ENCODE measurements at places on chromosomes 2 and 18.

DNA sequence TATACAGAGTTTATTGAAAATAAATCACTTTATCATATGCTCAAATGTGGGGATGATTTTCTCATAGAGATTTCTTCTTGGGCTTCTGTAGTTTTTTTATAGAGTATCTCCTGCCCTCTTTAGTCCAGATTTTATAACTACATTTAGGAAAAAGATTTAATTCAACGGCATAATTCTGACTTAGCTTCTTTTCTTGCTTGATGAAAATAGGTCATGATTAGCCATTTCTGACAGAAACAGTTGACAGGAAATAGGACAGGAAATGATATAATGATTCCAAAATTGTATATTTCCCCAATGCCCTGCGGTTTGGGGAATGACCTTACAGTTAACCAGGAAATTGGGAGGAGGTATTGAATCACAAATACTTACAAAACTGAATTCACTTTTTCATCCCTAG is 1531.9 kb upstream of the ACVR2A start:
- peak; percentile 42 for DNase-seq

GRCh38 chr2:75896779-75897366 is 186.2 kb upstream of the GCFC2 start:
- peak; percentile 69 for DNase-seq

- DNase-seq, result no peak
Observed at GRCh38 chr2:190315273-190315672, 4.4 kb downstream of the HIBCH start.

GRCh38 chr2:3604991-3605961 is 10.4 kb downstream of the COLEC11 start:
- DNase-seq, result no peak

GRCh38 chr2:230785346-230785745 is 72.7 kb downstream of the CAB39 start:
- no peak for DNase-seq

DNA sequence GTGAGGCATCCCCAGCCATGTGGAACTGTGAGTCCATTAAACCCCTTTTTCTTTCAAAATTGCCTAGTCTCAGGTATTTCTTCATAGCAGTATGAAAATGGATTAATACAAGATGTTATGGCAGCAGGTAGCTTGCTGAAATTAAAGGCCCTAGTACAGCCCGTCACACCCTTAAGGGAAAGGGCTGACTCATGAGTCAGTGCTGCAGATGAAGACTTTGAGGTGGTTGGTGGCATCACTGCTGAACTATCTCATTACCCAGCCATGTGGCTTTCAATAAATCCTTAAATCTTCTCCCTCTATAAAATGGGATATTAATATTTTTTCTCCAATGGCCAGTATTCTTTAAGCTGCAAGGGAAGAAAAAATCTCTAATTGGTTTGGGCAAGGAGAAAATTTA is 226.1 kb upstream of the CCDC68 start:
- no peak for DNase-seq

- peak; percentile 4 for DNase-seq
Observed at GRCh38 chr2:143398781-143399180, 269.6 kb downstream of the ARHGAP15 start.

- DNase-seq, result no peak
Observed at GRCh38 chr2:43068631-43069517, 157.5 kb downstream of the ZFP36L2 start.

GRCh38 chr2:60391649-60392375 is 161.6 kb downstream of the BCL11A start:
- no peak for DNase-seq

DNA sequence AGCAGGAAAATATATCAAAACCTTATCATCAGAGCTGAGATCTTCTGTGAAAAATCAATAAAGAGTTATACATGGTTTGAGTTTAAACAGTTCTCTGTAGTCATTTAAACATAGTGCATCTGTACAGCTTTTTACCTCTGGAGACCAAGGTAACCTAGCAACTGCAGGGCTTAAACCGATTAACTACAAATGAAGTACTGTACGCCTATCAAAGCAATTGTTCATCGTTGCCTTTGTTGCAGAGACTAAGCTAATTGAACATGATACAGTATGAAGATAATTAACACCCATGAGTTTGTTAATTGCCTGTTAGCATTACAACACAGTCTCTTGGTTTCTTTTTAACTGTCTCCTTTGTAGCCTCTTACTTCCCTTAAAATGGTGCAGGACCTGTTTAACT is 147.9 kb downstream of the LNPK start:
- DNase-seq, result no peak

DNA sequence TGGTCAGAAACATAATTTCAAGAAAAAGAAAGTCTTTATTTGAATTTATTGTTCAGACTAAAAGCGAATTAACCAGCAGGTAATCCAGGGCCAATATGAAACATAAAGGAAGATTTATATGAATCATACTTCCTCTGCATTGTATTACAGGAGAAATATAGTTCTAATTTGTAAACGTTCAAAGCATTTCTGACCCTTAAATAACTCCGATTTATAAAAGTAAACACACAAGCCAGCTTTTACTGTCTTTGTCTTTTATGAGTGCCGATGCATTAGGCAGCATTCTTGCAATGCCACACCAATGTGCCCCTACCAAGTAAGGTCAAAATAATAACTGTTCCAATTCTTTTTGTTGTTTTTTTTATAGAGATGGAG is 118.8 kb upstream of the RBBP8 start:
- no peak for DNase-seq

- DNase-seq, result no peak
Observed at GRCh38 chr2:46818141-46818621, 97.4 kb downstream of the MCFD2 start.

GRCh38 chr2:193943406-193943960 is 1713.5 kb upstream of the SLC39A10 start:
- no peak for DNase-seq

GRCh38 chr18:77178559-77178958 is 46.0 kb upstream of the MBP start:
- DNase-seq, result no peak

DNA sequence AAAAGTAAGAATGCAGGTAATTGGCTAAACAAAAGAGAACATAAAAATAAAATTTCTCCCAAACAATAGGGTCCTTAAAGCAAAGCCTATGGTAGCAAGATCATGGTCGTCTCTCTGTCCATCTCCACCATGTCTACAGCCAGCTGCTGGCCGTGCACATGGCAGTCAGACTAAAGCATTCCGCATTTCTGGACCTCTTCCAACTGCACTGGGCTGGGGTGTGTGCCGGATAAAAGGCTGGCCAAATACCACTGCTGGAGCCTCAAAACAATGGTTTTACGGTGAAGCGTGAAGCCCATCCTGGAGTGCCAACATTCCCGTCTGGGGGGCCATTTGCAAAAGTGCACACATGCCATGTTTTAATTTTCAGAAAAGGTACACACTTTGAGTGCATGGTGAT is 74.8 kb upstream of the PIEZO2 start:
- DNase-seq, result no peak

GRCh38 chr2:75592888-75593287 is 32.1 kb upstream of the EVA1A start:
- DNase-seq, result no peak

GRCh38 chr2:126825316-126825715 is 73.4 kb upstream of the TEX51 start:
- no peak for DNase-seq

GRCh38 chr2:237866101-237866621 is 6.7 kb downstream of the RAMP1 start:
- DNase-seq, result no peak

DNA sequence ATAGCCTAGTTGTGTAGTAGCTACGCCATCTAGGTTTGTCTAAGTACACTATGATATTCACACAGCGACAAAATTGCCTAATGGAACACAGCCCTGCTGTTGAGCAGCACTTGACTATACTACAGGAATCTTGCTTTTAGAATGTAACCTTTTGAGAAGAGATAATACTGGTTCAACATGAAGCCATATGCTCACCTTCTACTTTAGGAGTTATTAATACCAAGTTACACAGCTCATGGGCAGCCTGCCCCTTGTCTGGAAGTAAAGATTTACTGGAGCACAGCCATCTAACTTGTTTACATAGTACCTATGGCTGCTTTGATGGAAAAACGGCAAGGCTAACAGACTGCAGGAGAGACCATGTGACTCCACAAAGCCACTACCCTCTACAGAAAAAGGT is 174.8 kb downstream of the DYM start:
- no peak for DNase-seq

DNA sequence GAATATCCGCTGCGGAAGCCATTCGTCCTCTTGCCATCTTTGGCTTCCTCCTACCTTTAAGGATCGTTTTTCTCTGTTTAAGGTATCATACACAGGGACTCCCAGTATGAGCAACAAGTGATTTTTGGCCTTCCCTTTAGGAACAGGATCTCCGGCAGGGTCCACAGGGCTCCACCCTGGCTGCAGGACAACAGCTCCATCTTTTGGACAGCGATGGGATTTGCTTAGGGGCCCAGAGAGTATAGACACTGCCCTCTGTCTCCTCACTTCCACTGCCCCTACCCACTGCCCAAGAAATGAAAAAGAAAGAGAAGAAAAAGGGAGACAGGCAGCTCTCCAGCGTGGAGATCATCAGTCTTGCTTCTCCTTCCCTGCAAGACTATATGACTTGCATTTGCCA is 224.5 kb downstream of the UXS1 start:
- no peak for DNase-seq

DNA sequence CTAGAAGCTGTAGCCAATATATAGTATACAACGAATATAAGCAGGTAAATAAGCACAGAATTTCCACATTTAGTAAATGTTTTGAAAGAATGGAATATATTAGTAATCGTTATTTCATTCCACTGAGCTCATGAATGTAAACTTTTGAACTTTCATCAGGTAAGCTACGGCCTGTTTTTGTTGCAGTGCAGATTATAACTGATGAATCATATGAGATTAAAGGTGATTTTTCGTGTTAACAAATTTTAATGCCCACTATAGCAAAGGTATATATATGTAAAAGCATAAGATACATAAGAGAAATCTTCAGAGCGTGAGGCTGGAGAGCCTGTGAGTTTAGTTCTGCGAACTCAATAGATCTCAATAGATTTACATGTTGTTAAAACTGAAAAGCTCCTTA is 1.1 kb downstream of the SCYGR1 start:
- no peak for DNase-seq

- DNase-seq, result no peak
Observed at GRCh38 chr18:37505321-37505720, 60.3 kb downstream of the CELF4 start.

DNA sequence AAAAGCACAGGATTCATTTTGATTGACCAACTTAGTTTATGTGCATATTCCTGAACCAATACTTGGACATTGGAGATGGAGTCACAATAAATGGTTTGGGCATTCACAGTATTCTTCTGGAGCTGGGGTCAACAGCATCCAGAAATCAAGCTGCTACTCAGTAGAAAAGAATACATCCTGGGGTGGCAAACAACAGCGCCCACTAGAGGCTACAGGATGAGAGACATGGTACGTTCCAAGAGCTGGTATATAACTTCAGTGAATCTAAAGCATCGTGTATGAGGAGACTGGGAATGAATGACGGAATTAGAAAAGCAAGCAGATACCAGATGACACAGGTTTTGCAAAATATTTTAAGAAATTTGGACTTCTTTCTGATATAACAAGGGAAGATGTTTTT is 142.9 kb upstream of the FIGN start:
- DNase-seq, result no peak

- no peak for DNase-seq
Observed at GRCh38 chr2:37786191-37786698, 114.8 kb upstream of the CDC42EP3 start.

DNA sequence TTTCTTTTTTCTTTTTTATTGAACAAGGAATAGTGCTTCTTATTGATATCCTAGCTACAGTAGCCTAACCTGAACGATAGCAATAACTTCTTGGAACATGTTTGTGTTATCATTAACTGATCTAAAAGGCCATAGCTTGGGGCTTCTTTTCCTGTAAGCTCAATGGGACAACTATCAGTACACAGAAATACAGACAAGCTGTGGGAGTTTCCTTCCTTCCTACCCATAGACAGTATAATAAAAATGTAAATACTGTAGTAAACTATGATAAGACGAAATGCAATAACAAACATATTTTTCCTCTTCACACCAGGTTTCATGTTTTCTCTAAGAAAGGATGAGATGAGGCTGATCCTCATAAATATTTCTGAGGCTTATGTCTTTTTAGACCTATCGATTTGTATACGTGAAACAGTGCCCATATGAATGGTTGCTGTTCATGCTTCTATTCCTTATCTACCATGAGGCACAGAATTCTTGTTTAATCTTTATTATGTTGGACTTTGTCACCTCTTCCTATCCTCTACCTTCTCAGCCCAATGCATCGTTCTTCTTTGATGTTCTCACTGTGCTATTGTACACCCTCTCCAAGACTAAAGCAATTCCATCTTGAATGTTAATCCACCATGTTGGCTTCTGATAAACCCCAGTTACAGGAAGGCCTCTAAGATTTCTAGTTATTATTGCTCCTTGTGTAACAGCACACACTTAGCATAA is 361.4 kb downstream of the DCC start:
- DNase-seq, result no peak

- DNase-seq, result no peak
Observed at GRCh38 chr2:38224821-38225437, 149.0 kb upstream of the CYP1B1 start.

GRCh38 chr2:101597347-101597944 is 100.1 kb upstream of the MAP4K4 start:
- no peak for DNase-seq

DNA sequence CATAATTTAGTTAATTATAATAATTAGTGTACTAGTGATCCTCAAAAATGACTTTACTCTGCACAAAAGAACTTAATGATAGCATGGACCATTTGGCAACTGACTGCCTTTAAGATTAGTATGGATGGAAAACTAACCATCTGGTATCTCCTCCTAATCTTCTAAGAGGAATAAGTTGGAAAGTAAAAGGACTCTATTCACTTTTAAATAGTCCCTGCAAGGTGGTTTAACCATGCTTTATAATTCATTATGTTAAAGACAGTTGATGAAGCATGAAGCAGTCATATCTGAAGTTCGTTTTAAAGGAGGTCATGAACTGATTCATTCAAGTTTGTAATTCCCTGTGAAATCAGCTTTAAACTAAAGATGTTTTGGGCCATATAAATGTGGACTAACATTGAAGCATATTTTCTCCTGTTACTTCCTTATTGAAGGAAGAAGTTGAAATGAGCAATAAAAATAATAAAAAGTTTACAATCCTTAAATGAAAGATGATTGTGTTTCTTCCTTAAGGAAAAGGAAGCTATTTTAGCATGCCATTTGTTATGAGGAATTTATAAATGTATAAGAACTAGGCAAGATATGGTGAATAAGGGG is 446.0 kb downstream of the XIRP2 start:
- peak; percentile 74 for DNase-seq

GRCh38 chr2:23386339-23387220 is 1.6 kb downstream of the KLHL29 start:
- DNase-seq, result peak; percentile 72

DNA sequence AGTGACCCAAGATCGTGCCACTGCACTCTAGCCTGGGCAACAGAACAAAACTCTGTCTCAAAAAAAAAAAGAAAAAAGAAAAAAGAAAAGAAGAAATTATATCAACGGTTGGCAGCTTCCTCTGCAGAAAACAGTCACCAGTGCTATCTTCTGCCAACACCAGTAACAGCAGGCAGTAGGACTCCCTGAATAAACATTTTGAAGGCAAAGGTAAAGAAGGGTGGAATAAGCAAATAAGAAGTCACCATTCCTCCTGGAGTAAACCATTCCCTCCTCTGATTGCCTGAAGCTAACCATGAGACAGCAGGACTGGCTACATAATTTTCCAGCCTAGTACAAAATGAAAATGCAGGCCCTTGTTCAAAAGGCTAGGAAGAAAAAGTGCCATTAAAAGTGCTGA is 9.0 kb upstream of the RNF103 start:
- DNase-seq, result no peak
